Stimulated activated CD8-positive, alpha-beta memory T cell treated with anti-CD3 and anti-CD28 coated beads, Interleukin-15, amount 100 ng/mL, for 24 hours (primary cell): ENCODE measurements at places on chromosomes 11 and 22.

GRCh38 chr22:23217171-23218052 lies 37.1 kb downstream of the BCR start:
- DNase-seq, result no peak

- DNase-seq, result no peak
Observed at GRCh38 chr11:79086056-79086455, 354.8 kb downstream of the TENM4 start.

DNA sequence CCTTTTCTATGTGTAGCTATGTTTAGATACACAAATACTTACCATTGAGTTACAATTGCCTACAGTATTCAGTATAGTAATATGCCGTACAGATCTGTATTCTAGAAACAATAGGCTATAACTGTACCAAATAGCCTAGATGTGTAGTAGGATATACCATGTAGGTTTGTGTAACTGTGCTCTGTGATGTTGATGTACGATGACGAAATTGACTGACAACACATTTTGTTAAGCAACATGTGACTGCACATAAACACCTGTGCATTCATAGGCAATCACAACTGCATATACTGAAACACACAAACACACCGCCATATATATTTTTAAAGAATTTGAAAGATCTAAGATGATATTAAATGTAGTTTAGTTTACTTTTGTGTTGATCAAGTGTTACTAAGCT lies 60.4 kb downstream of the TEAD1 start:
- no peak for DNase-seq

DNA sequence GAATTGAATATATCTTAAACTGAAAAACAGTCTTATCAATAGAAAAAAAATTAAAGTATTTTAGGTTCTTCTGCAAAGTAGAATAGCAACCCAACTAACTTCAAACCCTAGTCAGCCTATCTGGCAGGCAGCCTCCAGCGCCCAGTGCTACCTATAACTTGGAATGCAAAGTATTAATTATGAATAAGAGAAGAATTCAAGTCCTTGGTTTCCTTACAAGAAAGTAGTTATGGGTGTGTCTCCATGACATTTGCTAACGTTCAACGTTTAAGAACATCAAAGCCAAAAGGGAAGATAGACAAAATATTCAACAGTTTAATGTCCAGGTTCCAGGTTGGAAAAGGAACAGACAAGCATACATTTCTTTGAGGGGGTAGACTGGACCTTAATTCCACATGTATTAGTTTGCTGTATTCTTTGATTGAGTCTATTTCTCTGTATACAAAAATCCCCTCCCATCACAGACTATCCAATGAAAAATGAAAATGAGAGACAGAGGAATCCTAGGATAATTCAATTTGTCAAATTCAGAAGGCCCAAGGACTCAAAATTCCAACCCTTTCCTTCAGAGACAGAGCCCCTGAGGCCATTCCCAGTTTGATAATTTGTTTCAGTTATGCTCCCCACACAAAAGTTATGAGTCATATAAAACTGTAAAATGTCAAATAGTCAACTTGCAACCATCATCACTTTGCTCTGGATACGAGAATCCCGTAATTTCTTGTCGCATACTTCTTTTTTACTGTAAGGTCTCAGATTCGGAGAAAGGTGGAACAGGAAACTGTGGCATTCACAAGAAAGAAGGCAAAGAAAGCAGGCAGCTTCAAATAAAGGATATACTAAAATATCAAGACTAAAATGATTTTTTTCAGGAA lies 83.7 kb upstream of the CHRM4 start:
- no peak for DNase-seq

DNA sequence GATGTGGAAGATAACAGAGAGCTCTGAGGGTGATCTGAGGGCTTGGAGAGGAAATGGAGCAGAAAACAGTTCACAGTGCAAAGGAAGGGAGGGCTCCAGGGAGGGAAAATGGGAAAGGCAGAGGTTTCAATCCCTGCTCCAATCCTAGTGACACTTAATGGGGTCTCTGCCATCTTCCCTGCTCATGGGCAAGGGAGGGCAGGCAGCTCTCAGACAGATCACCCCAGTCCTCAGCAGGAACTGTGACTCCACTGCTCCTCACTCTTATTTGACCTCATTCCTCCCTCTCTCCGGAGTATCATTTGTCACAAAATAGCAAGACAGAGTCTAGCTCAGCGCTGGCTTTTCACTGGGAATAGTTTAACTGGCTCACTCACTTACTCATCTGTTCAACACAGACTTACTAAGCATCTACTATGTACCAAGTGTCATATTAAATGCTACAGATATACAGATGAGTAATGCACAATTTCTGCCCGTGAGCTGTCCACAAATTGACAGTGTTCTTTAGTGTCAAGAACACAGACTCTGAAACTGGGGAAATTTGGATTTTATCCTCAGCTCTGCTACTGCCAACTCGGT lies 817.4 kb downstream of the OPCML start:
- no peak for DNase-seq

GRCh38 chr11:32028201-32028600 lies 62.7 kb upstream of the RCN1 start:
- DNase-seq, result no peak

DNA sequence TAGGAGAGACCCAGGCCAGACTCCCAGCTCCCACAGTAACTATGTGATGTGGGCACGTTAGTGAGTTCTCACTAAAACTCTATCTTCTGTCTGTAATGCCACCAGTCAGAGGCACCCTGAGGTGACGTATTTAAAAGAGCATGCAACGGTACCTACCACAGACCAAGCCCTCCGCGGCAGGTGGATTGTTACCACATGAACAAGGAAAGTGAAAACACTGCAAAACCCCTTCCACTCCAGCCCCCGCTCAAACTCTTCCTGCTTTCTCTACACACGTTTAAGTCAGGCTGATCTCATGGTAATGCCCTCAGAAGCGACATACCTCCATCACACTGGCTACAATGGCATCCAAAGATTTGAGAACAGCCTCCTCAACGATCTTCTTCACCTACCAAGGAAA lies 36.7 kb downstream of the SERPIND1 start:
- no peak for DNase-seq

DNA sequence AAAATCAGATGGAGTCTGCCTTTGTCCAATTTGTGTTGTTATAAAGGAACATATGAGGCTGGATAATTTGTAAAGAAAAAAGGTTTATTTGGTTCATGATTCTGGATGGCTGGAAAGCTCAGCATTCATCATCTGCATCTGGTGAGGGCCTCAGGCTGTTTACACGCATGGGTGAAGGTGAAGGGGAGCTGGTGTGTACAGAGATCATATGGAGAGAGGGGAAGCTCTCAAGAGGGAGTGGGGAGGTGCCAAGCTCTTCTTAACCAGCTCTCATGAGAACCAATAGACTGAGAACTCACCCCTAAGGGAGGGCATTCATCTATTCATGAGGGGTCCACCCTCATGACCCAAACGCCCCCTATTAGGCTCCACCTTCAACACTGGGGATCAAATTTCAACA lies 40.0 kb downstream of the NEU3 start:
- no peak for DNase-seq

DNA sequence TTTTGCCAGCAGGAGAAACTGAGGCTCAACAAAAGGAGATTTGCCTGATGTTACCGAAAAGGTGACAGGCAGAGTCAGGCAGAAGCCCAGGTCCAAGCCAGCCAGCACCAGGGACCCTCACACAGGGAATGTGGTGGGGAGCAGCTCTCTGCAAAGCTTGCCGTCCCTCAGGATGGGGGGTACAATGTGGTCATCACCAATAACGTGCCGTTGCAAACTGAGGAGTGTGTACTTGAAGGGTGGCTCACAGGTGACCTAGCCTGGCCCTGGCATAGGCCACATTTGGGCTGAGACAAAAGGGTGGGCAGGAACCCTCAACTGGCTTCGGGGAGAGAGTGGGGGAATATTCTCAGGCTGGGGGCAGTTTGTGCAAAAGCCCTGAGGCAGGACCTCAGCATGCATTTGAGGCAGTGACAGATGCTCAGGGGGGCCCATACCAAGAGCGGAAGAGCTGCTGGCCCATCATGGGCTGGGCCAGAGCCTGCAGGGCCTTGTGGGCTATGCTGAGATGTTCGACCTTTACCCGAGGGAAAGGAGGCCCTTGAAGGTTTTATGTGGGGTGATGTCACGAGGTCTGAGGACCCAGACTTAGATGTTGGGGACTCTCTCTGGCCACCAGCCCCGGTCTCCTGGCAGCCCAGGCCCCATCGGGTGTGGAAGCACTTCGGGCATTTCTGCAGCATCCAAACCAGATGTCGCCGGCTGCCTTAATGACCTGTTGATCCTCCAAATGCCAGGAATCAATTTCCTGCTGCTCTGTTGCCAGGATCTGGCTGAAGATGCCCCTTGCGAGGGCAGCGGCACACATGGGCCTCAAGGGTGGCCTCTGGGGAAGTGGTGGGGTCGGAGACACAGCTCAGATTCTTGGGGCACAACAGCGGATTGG lies 57.4 kb upstream of the SHISAL1 start:
- DNase-seq, result no peak

GRCh38 chr11:117898059-117898458 lies 21.6 kb upstream of the FXYD6 start:
- no peak for DNase-seq

DNA sequence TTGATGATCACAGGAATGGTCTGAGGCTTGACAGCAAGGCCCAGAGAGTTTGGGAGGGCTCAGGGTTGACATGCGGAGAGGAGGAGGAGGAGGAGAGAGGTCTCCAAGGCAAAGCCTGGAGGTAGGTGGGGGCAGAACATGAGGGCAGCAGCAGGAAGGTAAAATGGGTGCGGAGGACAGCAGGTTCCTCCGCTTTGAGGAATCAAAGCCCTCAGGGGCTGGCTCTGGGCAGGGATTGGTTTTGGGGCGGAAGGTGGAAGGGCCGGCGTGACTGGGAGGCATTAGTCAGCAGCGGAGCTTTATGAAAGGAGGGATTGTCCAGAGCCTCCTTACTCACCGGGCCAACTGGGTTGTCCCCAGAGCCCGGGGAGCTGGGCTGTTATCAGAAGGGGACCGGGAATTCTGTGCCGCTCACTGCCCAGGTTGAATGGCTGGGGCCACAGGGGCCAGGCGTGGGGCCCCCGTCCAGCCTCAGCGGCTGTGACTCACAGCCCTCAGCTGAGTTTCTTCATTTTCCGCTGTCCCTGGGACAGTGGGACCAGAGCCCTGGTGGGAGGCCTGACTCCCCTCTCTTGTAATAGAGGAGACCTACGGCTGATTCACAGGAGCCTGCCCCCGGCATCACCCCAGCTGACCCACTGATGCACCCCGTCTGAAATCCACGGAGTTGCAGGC lies 36.2 kb downstream of the LIF start:
- DNase-seq, result no peak

- no peak for DNase-seq
Observed at GRCh38 chr11:115077740-115078139, 399.4 kb downstream of the NXPE2 start.

DNA sequence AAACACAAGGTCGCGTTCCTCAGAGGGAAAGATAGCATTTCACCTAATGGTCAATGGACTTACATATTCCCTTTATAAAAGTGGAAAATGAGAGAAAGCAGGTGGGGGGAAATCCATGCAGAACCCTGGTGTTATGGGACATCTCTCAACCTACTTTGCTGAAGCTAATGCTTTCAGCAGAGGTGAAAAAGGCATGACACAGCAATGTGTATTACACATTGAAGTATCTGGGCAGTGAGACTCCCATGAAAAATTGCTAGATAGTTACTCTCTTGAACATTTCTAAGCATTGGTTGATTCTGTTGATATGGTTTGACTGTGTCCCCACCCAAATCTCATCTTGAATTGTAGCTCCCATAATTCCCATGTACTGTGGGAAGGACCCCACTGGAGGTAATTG lies 60.0 kb upstream of the PICALM start:
- no peak for DNase-seq

DNA sequence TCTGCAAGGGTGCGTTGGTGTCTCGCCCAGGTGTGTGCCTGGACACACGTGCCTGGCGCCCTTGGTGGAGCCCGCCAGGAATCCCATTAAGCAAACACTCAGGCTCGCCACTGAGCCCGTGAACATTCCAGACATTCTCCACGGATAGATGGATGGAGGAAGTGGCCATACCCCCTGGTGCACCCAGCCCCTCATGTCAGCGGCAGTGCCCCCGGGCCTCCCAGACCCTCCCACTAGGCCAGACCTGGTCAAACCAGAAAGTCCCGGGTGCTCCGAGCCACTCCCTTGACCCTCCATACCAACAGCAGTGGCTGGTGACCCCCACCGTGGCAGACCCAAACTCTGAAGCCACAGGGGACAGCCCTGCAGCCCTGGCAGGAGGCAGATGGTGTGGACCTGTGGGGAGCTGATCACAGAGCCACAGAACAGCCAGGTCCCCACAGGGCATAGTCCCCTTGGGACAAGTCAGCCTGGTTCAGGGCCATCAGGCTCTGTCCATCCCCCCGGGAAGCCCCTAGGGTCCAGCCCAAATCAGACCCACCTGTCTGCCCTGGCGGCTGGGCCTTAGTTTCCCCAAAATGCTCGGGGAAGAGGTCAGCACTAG lies 1.9 kb downstream of the EPS8L2 start:
- no peak for DNase-seq

DNA sequence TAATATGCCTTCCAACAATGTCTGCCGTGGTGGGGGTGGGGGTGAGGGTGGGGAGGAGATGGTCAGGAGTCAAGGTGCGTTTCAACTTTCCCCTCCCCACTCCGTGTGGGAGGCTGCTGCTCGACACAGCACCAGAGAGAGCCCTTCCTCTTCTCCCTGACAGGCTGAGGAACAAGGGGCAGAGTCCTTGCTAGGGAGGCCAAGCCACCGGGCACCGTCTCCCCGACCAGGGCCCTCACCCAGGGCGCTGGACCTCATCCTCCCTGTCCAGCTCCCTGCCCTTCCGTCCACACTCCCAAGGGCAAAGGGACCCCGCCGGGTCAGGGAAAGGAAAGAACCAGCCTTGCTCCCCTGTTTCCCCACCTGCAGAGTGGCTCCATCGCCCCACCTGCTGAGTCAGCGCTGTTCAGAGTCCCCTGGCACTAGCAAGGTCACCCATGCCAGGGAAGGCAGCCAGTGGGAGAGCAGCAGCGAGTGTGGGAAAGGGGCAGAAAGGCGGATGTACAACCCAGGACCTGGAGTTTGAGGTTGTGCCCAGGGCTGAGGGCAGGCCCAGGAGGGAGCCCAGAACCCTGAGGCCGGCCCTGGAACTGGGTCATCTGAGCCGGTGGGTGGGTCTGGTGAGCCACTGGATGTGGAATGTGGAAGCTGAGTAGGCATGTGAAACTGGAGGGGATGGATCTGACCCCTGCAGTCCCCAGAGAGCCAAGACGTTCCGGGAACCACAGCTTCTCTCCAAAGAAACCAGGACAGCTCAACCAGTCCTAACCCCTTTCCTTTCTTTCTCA lies 47.2 kb downstream of the BUD13 start:
- DNase-seq, result no peak

DNA sequence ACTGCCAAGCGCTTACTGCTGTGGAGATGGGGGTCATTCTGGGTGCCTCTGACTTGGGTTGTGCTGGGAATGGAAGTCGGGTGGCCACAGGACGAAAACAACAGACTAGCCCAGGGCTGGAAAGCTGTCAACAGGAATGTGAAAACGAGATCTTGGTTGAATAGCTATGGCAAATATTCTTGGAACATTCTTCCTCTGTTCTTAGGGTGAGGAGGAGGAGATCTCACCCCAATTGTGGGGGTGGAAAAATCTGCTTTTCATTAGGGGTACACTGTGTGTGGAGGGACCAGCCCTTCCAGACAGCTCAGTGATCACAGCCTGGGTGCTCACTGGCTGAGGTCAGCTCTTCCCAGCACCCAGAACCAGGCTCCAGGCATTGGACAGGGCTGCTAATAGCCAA lies 52.0 kb upstream of the PRSS23 start:
- DNase-seq, result no peak

- no peak for DNase-seq
Observed at GRCh38 chr22:38455530-38456271, 702 bp upstream of the KCNJ4 start.
